Karpas-422 (cell line): ENCODE measurements at places on chromosomes 7 and 10. TPM values are rescaled to one million over a fixed set of nuclear protein-coding genes. Genes with fewer than 3 reads are reported as not detected.

The HYAL4 gene
- not detected in 2 replicates for total RNA-seq

The MACC1 gene
- 30.4 and 49.9 TPM in 2 replicates for total RNA-seq

The GRM8 gene
- not detected in 2 replicates for total RNA-seq

The BTBD16 gene
- not detected in 2 replicates for total RNA-seq

The CACNB2 gene
- not detected in 2 replicates for total RNA-seq

The DLD gene
- 76.3 and 103 TPM in 2 replicates for total RNA-seq

The NKX2-3 gene
- total RNA-seq: not detected in 2 replicates

The HOXA13 gene
- 0.07 TPM in 1 of 2 replicates, not detected in the other for total RNA-seq

The CFAP46 gene
- total RNA-seq: 0.22 and 1.5 TPM in 2 replicates

The PNLIPRP2 gene
- total RNA-seq: not detected in 2 replicates

The GDF10 gene
- total RNA-seq: not detected in 2 replicates

The WDR86 gene
- total RNA-seq: not detected in 2 replicates
